ENCODE measurements at places on chromosomes 3 and 15. TPM values are rescaled to one million over a fixed set of nuclear protein-coding genes. Genes with fewer than 3 reads are reported as not detected.

Gene SLC15A2
- total RNA-seq = 0.40 TPM

DNA sequence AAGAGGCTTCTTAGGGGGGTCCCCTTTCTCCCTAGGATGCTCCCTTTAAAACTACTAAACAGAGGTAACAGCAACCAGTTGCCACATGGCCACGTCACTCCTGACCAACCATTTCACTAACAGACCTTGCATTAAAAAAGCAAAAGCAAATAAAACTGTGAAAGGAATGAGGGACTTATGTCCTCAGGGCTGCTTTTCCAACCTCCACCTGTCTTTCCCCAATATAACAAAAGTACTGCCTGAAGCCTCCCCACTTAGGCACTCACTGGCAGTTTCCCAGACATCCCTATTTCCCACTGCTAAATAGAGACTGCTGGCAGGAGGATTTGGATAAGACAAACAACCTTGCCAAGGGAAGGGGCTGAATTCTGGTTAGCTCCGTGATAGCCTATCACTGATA is 130.3 kb downstream of the ATP8B4 start:
- no peak for DNase-seq
- H3K4me3 ChIP-seq = no peak overlapping the region
- peaks cover 16% of the 10 kb centered on the region for H3K27me3 ChIP-seq
- H3K36me3 ChIP-seq = no peaks in the 10 kb centered on the region

GRCh38 chr3:115549071-115549470 is 74.2 kb upstream of the GAP43 start:
- H3K27ac ChIP-seq = no peak overlapping the region
- H3K27me3 ChIP-seq = no peaks in the 10 kb centered on the region
- H3K4me1 ChIP-seq = peaks cover 31% of the 10 kb centered on the region
- H3K36me3 ChIP-seq = no peaks in the 10 kb centered on the region
- no peak for DNase-seq

- no peaks in the 10 kb centered on the region for H3K36me3 ChIP-seq
- H3K4me1 ChIP-seq = peaks cover 2% of the 10 kb centered on the region
- no peak overlapping the region for H3K27ac ChIP-seq
- H3K4me3 ChIP-seq = no peak overlapping the region
- H3K27me3 ChIP-seq = no peaks in the 10 kb centered on the region
- DNase-seq = no peak
Measured at GRCh38 chr15:40633178-40633577, 39.1 kb downstream of the KNL1 start.

DNA sequence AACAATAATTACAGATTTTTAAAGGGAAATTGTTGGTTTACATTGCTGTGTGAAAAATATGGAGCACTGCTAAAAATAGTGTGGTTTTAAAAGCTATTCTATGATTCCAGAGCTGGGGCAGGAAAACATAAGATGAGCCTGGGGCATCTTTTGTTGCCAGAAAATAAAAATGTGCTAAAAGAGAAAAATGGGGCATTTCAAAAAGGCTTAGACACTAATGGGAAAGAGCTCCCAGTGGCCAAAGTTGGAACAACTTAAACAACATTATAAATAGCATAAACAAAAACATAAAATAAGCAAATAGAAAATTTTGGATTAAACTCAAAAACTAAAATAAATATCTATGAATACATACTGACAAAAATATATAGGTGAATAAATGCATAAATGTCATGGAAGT is 478.9 kb downstream of the NLGN1 start:
- H3K4me1 ChIP-seq = peaks cover 23% of the 10 kb centered on the region
- no peak overlapping the region for H3K27ac ChIP-seq
- DNase-seq = no peak
- no peaks in the 10 kb centered on the region for H3K36me3 ChIP-seq

DNA sequence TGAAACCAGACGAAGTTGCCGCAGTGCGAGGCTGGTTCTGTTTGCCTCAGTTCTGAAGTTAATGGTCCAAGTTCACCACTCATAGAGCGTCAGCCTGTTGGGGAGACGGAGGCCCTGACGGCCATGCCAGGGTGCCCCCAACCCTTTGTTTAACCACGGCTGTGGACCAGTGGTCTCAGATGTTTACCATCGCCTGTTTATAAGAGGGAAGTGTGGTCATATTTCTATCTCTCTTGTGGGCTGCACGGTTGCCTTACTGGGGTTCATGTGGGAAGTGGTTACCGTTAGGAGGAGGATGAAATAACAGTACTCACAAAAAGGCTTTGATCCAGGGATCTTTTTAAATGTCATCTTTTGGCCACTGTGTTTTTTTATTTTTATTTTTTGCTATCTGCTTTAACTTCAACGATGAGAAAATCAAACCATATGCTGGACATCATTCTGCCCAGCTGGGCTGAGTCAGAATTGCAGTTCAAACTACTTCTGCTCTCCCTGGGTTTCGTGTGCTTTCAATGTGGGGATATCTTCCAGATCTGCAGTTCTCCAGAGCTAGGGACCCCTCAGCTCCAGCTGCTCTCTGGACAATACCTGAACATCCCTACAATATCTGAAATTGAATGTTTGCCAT is 17.8 kb downstream of the SMAD3 start:
- no peaks in the 10 kb centered on the region for H3K27me3 ChIP-seq
- no peak overlapping the region for H3K4me3 ChIP-seq
- H3K4me1 ChIP-seq = peaks cover 90% of the 10 kb centered on the region
- no peak overlapping the region for H3K27ac ChIP-seq
- DNase-seq = no peak

GRCh38 chr15:81492331-81492968 is 118.4 kb upstream of the TMC3 start:
- H3K4me3 ChIP-seq = no peak overlapping the region
- H3K36me3 ChIP-seq = no peaks in the 10 kb centered on the region
- no peaks in the 10 kb centered on the region for H3K4me1 ChIP-seq
- peaks cover 9% of the 10 kb centered on the region for H3K27me3 ChIP-seq

GRCh38 chr3:36837089-36837488 is 72.7 kb upstream of the DCLK3 start:
- no peak for DNase-seq
- no peak overlapping the region for H3K27ac ChIP-seq
- H3K27me3 ChIP-seq = no peaks in the 10 kb centered on the region
- no peaks in the 10 kb centered on the region for H3K4me1 ChIP-seq

GRCh38 chr15:69979262-69979661 is 118.5 kb downstream of the TLE3 start:
- no peaks in the 10 kb centered on the region for H3K36me3 ChIP-seq
- no peak overlapping the region for H3K27ac ChIP-seq
- H3K4me3 ChIP-seq = no peak overlapping the region
- H3K27me3 ChIP-seq = peaks cover 7% of the 10 kb centered on the region

GRCh38 chr3:147447224-147447623 is 38.1 kb downstream of the ZIC1 start:
- no peaks in the 10 kb centered on the region for H3K36me3 ChIP-seq
- H3K27ac ChIP-seq = no peak overlapping the region
- no peaks in the 10 kb centered on the region for H3K4me1 ChIP-seq
- no peak for DNase-seq

- peaks cover 64% of the 10 kb centered on the region for H3K4me1 ChIP-seq
- H3K27me3 ChIP-seq = no peaks in the 10 kb centered on the region
- no peak overlapping the region for H3K27ac ChIP-seq
Measured at GRCh38 chr3:191387441-191388077, 57.2 kb upstream of the UTS2B start.

- peaks cover 9% of the 10 kb centered on the region for H3K27me3 ChIP-seq
- no peak overlapping the region for H3K4me3 ChIP-seq
- peaks cover 2% of the 10 kb centered on the region for H3K36me3 ChIP-seq
- no peak overlapping the region for H3K27ac ChIP-seq
- DNase-seq = no peak
Measured at GRCh38 chr15:61106044-61106834, 122.9 kb downstream of the RORA start.

DNA sequence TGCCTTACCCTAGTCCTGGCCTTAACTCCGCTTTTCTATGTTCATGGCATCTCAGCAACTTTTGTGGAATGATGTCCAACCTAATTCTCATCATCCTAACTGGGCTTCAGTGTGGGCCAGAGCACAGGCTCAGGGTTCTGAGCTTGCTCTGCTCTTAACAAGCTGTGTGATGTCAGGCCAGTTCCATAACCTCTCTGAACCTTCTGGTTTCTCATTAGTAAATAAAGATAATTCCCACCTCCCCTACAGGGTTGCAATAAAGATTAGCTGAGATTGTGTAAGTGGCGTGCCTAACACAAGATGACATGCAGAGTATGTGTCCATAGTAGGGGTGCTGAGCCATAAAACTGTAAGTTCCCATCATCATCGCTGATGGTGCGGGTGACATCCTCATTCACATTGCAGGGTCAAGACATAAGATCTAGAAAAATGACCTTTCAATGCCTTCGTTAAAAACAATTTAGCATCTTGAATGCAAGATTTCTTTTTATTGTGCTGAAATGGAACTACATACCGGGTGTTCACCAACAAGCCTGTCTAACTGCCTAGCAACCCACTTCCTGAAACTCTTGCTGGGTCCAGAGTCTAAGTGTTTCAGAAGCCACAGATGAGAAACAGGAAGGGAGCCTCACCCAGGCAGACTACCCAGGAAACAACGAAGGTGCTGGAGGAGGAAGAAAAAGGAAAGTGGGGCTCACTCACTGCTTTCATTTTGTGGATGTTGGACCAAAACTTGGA is 36.2 kb downstream of the CDCP1 start:
- H3K4me3 ChIP-seq = no peak overlapping the region
- peaks cover 15% of the 10 kb centered on the region for H3K4me1 ChIP-seq
- H3K27ac ChIP-seq = no peak overlapping the region
- H3K36me3 ChIP-seq = no peaks in the 10 kb centered on the region
- no peak for DNase-seq
- no peaks in the 10 kb centered on the region for H3K27me3 ChIP-seq

DNA sequence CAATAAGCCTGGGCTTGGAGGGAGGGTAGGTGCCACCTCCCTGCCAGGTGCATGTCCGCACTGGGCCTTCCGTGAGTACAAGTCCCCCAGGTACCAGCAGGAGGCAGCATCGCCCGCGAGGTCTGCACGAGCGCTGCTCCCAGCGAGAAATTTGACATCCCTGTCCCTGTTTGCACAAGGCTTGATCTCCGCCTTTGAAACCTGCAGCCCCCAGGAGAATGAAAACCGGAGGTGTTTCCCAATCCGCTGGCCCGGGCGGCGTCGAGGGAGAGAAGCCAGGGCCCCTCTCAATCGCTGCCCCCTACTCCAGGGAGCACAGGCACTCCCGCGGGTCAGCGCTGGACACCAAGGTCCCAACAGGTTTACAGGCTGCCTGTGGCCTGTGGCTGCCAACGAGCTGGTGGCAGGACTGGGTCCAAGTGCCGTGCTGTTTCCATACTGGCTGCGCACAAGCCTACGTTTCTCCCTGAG is 961 bp downstream of the HAPLN3 start:
- no peak for DNase-seq
- no peak overlapping the region for H3K27ac ChIP-seq
- no peaks in the 10 kb centered on the region for H3K27me3 ChIP-seq
- peaks cover 2% of the 10 kb centered on the region for H3K36me3 ChIP-seq
- peak overlapping the region; percentile 67 for H3K4me3 ChIP-seq

GRCh38 chr15:93245661-93246042 is 156.6 kb upstream of the RGMA start:
- DNase-seq = peak; percentile 25
- H3K27ac ChIP-seq = no peak overlapping the region
- H3K4me3 ChIP-seq = no peak overlapping the region
- H3K4me1 ChIP-seq = no peaks in the 10 kb centered on the region

DNA sequence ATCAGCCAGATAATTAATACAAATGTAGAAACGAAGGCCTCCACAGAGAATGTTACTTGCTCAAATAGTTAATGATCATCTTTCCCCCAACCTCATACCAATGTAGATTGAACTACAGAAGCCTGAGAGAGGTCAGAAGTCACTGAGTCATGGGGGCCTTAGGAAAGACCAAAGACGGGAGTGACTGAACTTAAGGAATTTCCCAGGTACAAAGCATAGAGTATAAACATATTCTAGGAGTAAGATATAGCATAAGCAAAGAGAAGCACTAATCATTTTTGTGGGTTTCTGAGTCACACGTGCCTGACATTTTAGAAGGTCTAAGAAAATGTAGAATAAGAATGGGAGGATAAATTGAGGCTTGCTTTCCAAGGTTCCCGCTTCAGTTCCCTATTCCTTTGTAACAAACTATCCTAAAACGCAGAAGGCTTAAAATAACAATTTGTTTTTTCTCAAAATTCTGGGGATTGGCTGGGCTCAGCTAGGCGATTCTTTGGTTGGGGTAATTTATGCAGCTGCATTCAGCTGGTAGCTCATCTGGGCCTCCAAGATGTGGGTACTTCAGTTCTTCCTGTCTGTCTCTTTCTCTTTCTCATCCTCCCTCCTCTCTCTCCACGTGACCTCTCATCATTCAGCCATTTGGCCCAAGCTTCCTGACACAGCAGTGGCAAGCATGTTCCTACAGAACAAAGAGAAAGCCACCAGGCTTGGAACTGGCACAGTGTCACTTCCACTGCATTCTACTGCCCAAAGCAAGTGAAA is 422.6 kb downstream of the FOXP1 start:
- no peak for DNase-seq
- H3K4me1 ChIP-seq = peaks cover 28% of the 10 kb centered on the region
- H3K36me3 ChIP-seq = peaks cover 27% of the 10 kb centered on the region
- H3K27ac ChIP-seq = peak overlapping the region; percentile 4

Gene HEG1
- total RNA-seq = 123 TPM

GRCh38 chr15:76310475-76311099 is 682 bp downstream of the ETFA start:
- H3K27me3 ChIP-seq = no peaks in the 10 kb centered on the region
- H3K27ac ChIP-seq = peak overlapping the region; percentile 89
- peaks cover 32% of the 10 kb centered on the region for H3K4me1 ChIP-seq

- no peaks in the 10 kb centered on the region for H3K36me3 ChIP-seq
- H3K4me1 ChIP-seq = peaks cover 3% of the 10 kb centered on the region
- no peak overlapping the region for H3K27ac ChIP-seq
- no peak for DNase-seq
Measured at GRCh38 chr3:162014284-162014683, 517.7 kb downstream of the OTOL1 start.

DNA sequence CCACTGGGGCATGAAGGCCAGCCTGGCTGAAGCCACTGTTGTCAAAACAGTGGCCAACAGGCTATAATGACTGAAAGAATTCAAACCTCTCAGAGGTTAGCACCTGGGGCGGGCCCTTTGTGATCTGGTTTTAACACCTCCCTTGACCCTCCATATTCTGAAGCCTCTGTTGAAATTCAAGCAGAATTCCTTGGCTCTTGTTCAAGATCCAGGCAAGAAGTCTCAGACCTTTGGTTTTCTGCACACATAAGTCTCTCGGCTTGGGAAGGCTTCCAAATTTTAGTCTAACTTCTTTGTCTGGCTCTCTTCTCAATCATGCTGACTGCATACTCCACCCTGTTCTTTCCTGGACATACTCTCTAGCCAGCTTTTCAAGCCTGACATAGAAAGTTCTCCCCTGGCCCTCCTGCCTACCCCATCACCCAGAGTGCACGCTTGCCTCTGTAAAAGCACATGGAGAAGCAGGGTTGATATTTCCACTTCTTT is 144.5 kb downstream of the PDZRN3 start:
- peaks cover 12% of the 10 kb centered on the region for H3K36me3 ChIP-seq
- peaks cover 15% of the 10 kb centered on the region for H3K4me1 ChIP-seq
- no peak overlapping the region for H3K27ac ChIP-seq
- H3K27me3 ChIP-seq = no peaks in the 10 kb centered on the region
- H3K4me3 ChIP-seq = no peak overlapping the region

- DNase-seq = no peak
- no peaks in the 10 kb centered on the region for H3K4me1 ChIP-seq
- no peak overlapping the region for H3K4me3 ChIP-seq
Measured at GRCh38 chr3:40432793-40433192, 24.3 kb upstream of the RPL14 start.

GRCh38 chr3:118001380-118001779 is 1033.3 kb downstream of the IGSF11 start:
- no peak for DNase-seq
- H3K27ac ChIP-seq = no peak overlapping the region
- H3K4me3 ChIP-seq = no peak overlapping the region
- H3K27me3 ChIP-seq = peaks cover 20% of the 10 kb centered on the region
- no peaks in the 10 kb centered on the region for H3K4me1 ChIP-seq

Data from osteocyte (in vitro differentiated cells).